ENCODE measurements at places on chromosomes 5 and 9. TPM values are rescaled to one million over a fixed set of nuclear protein-coding genes. Genes with fewer than 3 reads are reported as not detected.
A peak's percentile ranks its signal among the peaks of the same experiment; 100 is the strongest.

- H3K4me1 ChIP-seq: no peaks in the 10 kb centered on the region
- H3K36me3 ChIP-seq: no peaks in the 10 kb centered on the region
- no peaks in the 10 kb centered on the region for H3K27me3 ChIP-seq
- no peak for DNase-seq
Observed at GRCh38 chr5:43774881-43775399, 172.0 kb downstream of the NNT start.

DNA sequence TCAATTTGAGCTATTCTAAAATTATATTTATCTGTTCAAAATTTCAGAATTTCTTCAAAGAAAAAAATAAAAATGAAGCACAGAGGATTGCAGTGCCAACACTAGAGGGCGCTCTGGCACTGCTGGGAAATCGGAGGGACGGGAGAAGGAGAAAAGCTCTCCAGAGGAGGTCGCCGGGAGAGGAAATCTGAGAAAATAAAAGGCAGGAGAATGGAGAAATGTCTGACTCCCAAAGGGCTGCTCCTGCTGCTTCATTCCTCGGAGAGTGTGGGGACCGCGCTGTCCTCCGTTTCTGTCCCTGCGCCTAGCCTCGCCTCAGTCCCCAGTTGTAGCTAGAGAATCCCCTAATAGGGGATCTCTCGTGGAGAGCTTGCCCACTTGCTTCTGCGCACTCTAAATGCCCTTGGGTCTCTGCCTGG is 40.0 kb upstream of the ARSB start:
- H3K27me3 ChIP-seq: no peaks in the 10 kb centered on the region
- H3K4me1 ChIP-seq: no peaks in the 10 kb centered on the region
- H3K36me3 ChIP-seq: no peaks in the 10 kb centered on the region
- no peak overlapping the region for H3K4me3 ChIP-seq
- DNase-seq: peak; percentile 52

The SLC25A2 gene
- total RNA-seq: not detected

- H3K27ac ChIP-seq: no peak overlapping the region
- no peaks in the 10 kb centered on the region for H3K36me3 ChIP-seq
- H3K4me1 ChIP-seq: peaks cover 7% of the 10 kb centered on the region
- no peaks in the 10 kb centered on the region for H3K27me3 ChIP-seq
- no peak overlapping the region for H3K4me3 ChIP-seq
Observed at GRCh38 chr5:159184858-159185381, 24.4 kb downstream of the RNF145 start.

DNA sequence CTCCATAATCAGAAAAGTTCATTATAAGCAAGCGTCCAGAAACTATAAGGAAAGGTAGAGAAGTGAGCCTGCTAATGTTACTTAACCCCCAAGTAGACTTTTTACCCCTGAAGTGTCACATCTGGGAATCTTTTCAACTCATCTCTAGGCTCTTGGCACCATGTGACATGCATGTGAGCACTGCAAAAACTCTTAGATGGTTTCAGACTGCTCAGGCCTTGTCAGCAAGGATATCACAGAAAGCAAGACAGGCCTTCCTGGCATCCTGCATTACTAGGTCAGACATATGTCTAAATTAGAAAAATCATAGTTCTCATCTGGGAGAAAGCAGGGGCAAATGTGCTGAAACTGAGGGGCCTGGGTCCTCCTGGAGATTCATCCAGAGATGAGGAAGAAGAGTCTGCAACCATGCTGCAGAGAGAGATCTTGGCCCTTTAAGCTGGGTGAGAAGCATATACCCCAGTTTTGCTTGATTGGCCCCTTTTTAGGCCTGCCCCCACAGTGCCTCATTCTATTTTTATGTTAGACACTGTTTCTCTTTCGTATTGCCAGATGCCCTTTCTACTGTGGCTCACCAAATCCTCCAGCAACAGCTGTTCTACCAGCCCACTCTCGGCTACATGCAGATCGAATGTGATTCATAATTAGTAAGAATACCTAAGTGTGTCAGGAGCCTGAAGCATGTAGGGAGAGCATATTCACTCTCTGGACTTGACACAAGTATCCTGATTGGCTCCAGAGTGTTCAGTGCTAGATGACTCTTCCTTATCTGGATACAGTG is 19.0 kb downstream of the TMEM8B start:
- no peak overlapping the region for H3K4me3 ChIP-seq
- peaks cover 1% of the 10 kb centered on the region for H3K4me1 ChIP-seq
- no peak overlapping the region for H3K27ac ChIP-seq
- no peaks in the 10 kb centered on the region for H3K27me3 ChIP-seq

The PRLR gene
- 15.1 TPM for total RNA-seq

DNA sequence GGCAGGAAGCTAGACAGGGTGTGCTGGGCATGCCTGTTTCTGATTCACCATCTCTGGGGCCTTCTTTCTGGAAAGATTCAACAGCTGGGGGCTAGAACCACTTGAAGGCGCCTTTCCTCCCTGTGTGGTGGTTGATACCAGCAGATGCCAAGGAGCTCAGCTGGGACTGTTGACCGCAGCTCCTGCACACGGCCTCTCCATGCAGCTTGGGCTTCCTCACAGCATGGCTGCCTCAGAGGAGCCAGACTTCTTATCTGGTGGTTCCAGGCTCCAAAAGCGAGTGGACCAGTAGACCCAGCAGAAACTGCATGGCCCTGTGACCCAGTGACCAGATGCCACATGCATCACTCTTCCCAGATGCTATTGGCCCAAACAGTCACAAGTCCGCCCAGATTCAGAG is 74.7 kb upstream of the COL5A1 start:
- no peaks in the 10 kb centered on the region for H3K27me3 ChIP-seq
- no peak overlapping the region for H3K4me3 ChIP-seq
- no peak for DNase-seq
- H3K27ac ChIP-seq: no peak overlapping the region

GRCh38 chr5:17898766-17899165 is 264.5 kb downstream of the TAF11L14 start:
- H3K36me3 ChIP-seq: no peaks in the 10 kb centered on the region
- DNase-seq: no peak
- no peaks in the 10 kb centered on the region for H3K4me1 ChIP-seq
- H3K27ac ChIP-seq: no peak overlapping the region

DNA sequence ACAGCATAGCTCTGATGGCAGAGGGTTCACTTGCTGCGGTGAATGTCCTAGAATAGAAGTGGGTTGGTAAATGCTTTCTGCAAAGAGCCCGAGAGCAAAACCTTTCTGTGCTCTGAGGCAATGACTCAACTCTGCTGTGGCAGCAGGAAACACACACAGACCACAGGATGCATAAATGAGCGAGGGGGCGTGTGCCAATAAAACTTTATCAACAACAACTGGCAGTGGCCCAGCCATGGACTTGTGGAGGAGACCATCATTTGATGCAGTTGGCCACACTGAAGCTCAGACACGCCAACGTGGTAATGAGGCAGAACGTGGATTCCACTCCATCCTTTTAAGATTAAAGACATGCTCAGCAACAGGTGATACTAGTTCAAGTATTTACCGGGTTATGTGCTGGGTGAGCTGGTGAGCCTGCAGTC is 6.8 kb downstream of the MRPL36 start:
- no peak overlapping the region for H3K27ac ChIP-seq
- no peak for DNase-seq
- no peaks in the 10 kb centered on the region for H3K27me3 ChIP-seq
- no peaks in the 10 kb centered on the region for H3K36me3 ChIP-seq
- no peaks in the 10 kb centered on the region for H3K4me1 ChIP-seq

- no peak for DNase-seq
- H3K27ac ChIP-seq: no peak overlapping the region
- H3K4me3 ChIP-seq: no peak overlapping the region
- no peaks in the 10 kb centered on the region for H3K4me1 ChIP-seq
Observed at GRCh38 chr5:134989266-134989830, 21.6 kb downstream of the CATSPER3 start.

The RNF14 gene
- total RNA-seq: 45.0 TPM

- no peak overlapping the region for H3K4me3 ChIP-seq
- H3K4me1 ChIP-seq: no peaks in the 10 kb centered on the region
- H3K27ac ChIP-seq: no peak overlapping the region
- H3K36me3 ChIP-seq: no peaks in the 10 kb centered on the region
- H3K27me3 ChIP-seq: no peaks in the 10 kb centered on the region
Observed at GRCh38 chr5:73388306-73388684, 60.3 kb downstream of the FOXD1 start.

The CNTLN gene
- 24.8 TPM for total RNA-seq

DNA sequence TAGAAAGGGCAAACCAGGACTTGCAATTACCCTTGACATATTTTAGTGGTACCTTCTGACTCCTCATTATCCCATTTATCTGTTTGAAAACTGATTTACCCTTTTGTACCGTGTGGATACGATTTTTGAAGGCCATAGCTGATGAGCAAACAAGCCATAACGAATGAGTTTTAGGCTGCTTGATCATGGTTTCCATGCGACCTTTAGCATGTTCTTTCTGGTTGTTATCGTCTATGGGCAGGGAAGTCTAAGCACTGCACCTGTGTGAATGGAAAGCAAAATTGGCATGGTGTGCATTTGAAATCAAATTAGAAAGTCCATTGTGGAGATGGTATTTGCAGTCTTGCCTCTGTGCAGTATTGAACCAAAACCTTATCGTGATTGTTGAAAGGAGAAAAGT is 127.7 kb downstream of the TLE4 start:
- no peak overlapping the region for H3K27ac ChIP-seq
- no peak for DNase-seq
- no peaks in the 10 kb centered on the region for H3K27me3 ChIP-seq
- peaks cover 5% of the 10 kb centered on the region for H3K4me1 ChIP-seq
- no peaks in the 10 kb centered on the region for H3K36me3 ChIP-seq

The GALT gene
- 42.3 TPM for total RNA-seq

GRCh38 chr5:24742334-24742733 is 97.6 kb upstream of the CDH10 start:
- H3K4me1 ChIP-seq: no peaks in the 10 kb centered on the region
- no peaks in the 10 kb centered on the region for H3K27me3 ChIP-seq
- H3K4me3 ChIP-seq: no peak overlapping the region
- no peak for DNase-seq
- no peaks in the 10 kb centered on the region for H3K36me3 ChIP-seq

The GCNT4 gene
- total RNA-seq: 3.2 TPM

The FOXD4L5 gene
- total RNA-seq: not detected

DNA sequence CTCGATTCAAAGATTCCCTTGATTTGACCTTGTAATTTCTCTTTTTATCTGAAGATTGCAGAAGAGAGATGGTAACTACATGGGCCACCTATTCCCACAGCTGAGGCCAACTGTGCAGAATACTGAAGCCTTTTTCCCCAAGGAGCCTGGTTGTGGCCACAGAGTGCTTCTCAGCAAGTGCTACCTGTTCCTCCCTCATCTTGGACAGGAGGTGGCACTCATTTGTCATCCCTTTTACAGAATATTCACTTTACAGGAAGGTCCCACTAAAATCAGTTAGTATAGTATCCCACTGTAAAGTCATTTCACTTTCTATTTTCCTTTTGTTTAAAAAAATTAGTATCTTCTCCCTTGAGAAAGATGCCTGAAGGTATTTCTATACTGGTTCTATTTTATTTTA is 346.4 kb downstream of the ARL15 start:
- no peak overlapping the region for H3K4me3 ChIP-seq
- H3K27me3 ChIP-seq: no peaks in the 10 kb centered on the region
- no peak for DNase-seq

DNA sequence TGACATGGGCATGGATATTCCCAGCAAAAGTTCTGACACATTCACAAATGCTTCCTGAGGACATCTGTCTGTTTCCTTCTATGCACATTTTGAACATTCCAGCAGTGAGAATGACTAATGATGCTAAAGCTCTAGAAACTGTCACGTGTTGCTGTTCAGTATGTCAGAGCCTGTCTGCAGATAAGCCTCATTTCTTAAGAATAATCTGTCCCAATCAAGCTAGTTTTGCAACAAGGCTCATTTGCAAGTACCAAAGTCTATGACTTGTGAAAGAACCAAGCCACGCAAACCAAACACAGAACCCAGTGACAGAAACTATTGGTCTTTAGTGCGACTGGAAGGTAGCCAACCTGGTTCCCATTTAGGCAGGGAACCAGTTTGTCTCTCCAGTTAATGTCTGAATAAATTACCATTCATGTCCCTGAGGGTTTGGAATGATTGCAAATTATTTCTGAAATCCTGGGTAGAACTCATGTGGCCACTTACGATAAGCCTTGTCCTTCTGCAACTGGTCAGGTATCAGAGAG is 178.5 kb downstream of the C9orf152 start:
- H3K4me3 ChIP-seq: no peak overlapping the region
- no peaks in the 10 kb centered on the region for H3K36me3 ChIP-seq
- H3K27ac ChIP-seq: no peak overlapping the region
- no peaks in the 10 kb centered on the region for H3K27me3 ChIP-seq
- H3K4me1 ChIP-seq: no peaks in the 10 kb centered on the region

The CSF1R gene
- 25.3 TPM for total RNA-seq

The PCDHGA2 gene
- total RNA-seq: 12.0 TPM

- no peak for DNase-seq
- no peak overlapping the region for H3K4me3 ChIP-seq
- H3K36me3 ChIP-seq: no peaks in the 10 kb centered on the region
- no peaks in the 10 kb centered on the region for H3K27me3 ChIP-seq
- no peak overlapping the region for H3K27ac ChIP-seq
- H3K4me1 ChIP-seq: peaks cover 2% of the 10 kb centered on the region
Observed at GRCh38 chr9:72150127-72150526, 887 bp downstream of the GDA start.

DNA sequence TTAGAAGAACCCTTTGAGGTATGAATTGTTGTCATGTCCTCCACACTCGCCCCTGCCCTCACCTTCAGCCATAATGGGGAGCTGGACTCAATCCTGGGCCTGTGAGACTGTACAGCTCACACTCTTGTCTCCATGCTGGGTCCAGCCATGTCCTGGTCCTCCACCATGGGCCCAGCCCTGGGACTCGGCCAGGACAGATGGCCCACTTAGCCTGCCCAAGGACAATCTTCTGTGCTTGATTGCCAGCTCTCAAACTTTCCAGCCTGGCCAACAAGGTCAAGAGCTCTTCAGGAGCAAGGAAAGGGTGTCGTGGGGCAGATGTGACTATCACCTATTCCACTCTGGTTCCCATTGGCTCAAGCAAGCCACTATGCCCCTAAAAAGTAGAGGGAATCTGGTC is 90.8 kb downstream of the HRH2 start:
- H3K4me3 ChIP-seq: no peak overlapping the region
- no peak for DNase-seq
- H3K36me3 ChIP-seq: no peaks in the 10 kb centered on the region

GRCh38 chr9:134319306-134320125 is 6.7 kb upstream of the RXRA start:
- no peak overlapping the region for H3K27ac ChIP-seq
- H3K36me3 ChIP-seq: no peaks in the 10 kb centered on the region
- DNase-seq: no peak
- H3K4me3 ChIP-seq: no peak overlapping the region

DNA sequence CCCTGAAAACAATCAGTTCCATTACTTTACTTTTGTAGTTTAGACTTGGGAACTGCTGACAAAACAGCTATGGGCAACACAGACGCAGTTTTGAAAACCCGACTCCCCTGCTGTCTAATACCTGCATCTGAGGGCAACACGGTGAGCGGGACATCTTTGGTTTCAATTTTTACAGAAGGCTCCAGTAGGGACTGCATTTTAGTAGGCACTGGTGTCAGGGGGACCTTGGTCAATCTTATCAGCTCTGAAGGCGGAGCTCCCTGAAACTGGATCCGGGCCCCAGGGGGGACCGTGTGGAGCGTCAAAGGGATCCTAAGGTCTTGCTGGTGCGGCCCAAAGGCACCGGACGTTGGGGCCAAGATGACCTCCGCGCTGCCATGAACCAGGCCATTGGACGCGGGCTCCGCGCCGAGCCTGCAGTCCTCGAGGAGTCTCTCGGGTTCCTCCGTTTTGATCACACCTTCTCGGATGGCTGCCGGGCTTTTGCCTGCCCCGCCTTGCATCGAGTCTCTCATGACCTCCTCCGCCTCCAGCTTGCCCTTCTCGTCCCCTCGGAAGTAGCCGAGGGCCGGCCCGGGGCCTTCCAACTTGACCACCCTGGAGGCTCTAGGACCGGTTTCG is 1.1 kb downstream of the SOX30 start:
- H3K27ac ChIP-seq: no peak overlapping the region
- H3K4me3 ChIP-seq: no peak overlapping the region
- DNase-seq: no peak
- H3K27me3 ChIP-seq: no peaks in the 10 kb centered on the region

Data from ovary (tissue), 10 donors.